Activated CD4-positive, alpha-beta T cell treated with anti-CD3 and anti-CD28 coated beads for 1 hour (primary cell): ENCODE measurements at places on chromosomes 11 and 22.

DNA sequence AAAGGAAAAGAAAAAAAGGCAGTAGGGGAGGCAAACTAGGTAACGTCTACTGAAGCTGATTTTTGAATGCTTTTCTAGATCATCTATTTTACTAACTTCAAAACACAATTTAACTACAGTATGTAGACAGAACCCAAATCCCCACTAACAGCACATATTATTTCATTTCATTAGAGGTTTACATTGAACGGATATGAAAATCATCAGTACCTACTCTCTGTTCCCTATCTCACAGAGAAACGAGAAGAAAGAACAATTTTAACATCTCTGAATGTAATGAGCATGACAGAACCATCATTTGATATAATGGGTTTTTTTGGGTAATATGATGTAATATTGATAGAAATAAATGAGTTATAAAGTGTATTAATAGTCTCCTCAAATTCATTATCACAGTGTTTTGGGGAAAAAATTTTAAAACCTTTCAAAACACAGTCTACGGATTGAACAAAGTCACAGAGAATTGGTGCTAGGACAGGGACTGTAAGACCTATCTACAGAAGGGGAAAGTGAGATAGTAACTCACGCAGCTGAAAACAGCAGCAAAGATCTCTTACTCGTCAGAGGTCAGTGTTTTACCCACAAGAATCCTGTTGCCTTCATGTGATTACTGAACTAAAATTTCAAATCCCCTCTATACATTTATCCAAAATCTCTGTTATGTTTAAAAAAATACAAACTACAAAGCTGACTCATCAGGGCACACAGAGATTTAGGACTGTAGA is 77.3 kb downstream of the ZBTB44 start:
- DNase-seq, result no peak

- no peak for DNase-seq
Observed at GRCh38 chr11:65945430-65945911, at the start of gene TSGA10IP. TSGA10IP (plus strand) TSS chr11:65945480; CDS start chr11:65945676, 196 bp downstream.

GRCh38 chr11:87284306-87284705 is 246.6 kb downstream of the TMEM135 start:
- DNase-seq, result no peak

DNA sequence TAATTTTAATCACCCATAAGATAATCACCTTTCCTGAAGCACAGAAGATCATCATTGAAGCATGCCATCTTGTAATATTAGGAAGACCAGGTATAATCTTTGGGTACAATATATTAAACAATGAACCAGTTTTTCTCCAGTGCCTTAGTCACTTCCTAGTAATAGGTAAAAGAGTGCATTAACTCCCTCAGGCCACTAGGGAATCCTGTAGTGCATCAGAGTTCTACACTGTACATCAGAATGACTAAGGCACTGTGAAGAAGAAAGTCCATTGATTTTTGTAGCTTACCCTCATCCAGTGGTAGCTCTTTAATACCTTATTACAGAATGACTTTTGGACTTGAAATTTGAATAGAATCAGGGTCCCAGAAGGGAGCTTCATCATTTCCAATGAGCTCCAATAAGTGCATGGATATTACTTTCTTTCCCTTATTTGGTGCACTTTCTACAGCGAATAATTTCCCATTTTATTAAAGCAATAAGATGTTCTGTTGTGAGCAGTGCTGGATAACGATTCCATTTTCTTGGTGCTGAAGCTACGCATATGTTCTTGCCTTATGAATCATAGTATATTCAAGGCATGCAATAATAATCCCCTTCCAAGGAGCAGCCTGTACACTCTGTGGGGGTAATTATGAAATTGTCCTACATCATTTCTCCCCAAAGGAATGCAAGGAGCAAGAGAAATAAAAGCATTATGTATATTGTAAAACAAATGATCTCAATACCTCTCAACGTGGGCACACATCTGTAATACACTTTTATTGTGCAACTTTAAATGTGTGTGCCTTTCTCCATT is 4.7 kb downstream of the C11orf87 start:
- no peak for DNase-seq

GRCh38 chr11:109037856-109038780 is 373.2 kb downstream of the DDX10 start:
- no peak for DNase-seq

GRCh38 chr11:1879342-1879940 is 12.3 kb downstream of the PRR33 start:
- no peak for DNase-seq

DNA sequence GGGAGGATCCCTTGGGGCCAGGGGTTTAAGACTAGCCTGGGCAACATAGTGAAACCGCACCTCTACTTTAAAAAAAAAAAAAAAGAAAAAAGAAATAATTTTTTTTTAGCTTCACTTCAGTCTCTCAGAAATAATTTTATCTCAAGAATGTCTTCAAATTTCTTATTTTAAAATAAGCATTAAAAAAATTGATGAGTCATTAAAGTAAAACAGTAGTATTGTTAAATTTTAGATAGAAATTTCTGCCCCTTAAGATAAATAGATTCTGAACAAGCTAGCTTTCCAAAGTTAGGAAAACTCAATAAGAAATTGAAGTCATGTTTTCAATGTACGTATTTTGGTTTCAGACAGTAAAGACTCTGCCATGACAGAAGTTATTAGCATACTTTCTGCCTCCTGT is 7.7 kb upstream of the PACS1 start:
- no peak for DNase-seq

GRCh38 chr11:64593156-64594105 is 2.4 kb downstream of the SLC22A12 start:
- DNase-seq, result no peak

DNA sequence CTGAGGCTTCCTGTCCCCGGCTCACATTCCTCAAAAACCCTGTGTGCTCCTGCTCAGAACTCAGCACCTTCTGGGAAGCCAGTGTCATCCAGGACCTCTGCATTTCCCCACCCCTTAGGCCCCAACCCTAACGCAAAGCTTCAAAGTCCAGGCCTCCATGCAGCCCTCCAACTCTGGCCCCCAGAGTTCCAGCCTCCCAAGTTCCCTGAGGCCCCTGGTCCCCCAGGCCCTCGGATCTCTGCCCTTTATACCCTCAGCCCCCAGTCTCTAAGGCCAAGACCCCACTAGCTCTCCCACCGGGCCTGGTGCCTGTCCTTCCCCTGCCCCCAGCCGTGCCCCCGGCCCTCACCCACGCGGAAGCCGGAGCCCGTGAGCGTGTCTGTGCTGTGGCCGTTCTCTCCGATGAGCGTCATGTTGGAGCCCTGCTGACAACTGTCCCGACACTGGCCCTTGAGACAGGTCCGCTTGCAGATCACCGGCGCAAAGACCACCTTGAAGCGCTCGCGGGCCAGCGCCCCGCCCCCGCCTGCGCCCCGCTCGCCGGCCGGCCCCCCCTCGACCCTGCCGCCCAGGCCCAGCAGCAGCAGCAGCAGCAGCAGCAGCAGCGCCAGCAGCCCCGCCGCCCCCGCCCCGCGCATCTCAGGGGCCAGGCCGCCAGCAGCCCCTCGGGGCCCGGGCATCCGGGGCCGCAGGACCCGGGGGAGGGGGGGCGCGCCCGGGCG is 718 bp downstream of the LTBP3 start:
- DNase-seq, result no peak

GRCh38 chr22:33018232-33018864 is 39.8 kb downstream of the SYN3 start:
- no peak for DNase-seq

GRCh38 chr11:83222499-83222898 is 29.0 kb downstream of the ANKRD42 start:
- DNase-seq, result no peak

DNA sequence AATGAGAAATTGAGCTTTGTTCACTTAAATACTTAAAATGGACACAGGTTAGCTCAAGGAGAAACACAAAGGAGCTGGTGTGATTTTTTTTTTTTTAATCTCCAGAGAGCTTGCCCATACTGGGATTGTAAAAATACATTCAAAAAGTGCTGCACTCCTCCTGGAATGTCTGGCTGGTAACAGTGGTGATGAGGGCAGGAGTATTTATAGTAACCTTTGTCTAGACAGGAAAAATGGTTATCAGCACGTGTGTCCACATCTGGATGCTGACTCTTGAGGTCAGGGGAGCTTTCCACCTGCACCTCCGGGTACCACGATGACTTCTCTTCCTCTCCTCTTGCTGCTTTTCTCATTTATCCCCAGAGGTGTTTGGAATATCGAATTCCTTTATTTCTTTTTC is 30.1 kb downstream of the EXT2 start:
- DNase-seq, result no peak

- peak; percentile 83 for DNase-seq
Observed at GRCh38 chr11:2428322-2428795, 16.0 kb downstream of the TRPM5 start.

GRCh38 chr11:15641271-15642045 is 526.7 kb downstream of the INSC start:
- DNase-seq, result no peak

DNA sequence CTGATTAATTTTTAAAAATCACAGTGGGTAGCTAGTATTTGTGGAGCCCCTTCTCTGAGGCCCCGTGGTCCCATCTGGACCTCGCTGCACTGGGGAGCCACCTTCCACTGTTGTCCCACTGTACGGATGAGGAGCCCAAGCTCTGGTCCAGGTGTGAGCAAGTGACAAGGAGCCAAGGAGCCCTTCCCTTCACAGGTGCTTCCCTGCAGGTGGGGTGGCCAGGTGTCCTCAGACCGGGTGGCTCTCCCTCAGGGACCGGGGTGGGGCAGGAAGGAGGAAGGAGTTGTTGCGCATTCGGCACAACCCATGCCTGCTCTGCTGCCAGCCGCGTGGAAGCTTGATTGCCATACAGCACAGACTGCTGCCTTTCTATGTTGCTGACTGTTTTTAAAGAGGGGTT is 10.4 kb upstream of the SEPTIN5 start:
- DNase-seq, result no peak

DNA sequence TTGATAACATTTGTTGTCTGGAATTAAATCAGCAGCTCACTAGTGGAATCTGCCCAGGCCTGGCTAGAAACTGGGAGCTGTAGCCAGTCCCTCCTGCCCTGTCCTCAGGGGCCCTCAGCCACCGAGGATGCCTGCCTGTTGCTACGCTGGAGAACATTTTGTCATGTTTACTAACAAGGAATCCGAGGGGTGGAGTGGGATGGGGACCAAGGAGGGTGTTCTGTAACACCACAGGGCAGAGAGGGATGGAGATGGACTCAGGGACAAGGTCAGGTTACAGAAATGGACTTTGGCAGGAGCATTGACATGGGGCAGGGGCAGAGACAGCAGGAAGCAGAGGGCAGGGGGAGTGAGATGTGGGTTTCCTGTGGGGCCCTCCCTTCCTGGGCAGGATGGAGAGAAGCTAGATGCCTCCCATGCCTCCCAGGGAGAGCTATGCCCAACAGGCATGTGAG is 45.8 kb upstream of the AMPD3 start:
- DNase-seq, result no peak

DNA sequence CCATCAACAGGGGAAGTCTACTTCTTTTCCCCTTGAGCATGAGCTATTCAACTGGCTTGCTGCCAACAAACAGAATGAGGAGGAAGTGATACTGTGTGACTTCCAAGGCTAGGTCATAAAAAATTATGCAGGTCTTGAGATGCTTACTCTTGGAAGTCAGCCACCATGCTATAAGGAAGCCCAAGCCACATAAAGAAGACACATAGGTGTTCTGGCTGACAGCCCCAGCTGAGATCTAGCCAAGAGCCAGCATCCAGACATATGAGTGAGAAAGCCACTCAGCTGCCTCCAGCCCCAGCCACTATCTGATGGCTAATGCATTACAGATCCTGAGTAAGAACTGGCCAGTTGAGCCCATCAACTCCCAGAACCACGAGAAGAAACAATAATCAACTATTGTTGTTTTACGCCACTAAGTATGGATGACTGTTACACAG is 31.0 kb upstream of the PPP2R1B start:
- no peak for DNase-seq

DNA sequence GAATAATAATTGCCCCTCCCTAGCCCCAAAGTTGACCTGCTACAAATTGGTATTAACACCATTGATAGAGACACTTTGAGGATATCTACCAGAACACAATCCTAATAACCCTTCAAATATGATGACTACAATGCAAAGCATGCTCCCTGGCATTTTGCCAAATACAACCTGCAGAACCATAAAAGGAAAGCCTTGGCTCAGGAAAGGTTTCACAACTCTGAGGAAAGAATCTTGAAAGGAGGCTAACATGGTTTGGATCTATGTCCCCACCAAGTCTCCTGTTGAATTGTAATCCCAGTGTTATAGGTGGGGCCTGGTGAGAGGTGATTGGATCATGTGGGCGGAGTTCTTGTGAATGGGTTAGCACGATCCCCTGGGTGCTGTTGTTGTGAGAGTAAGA is 140.4 kb upstream of the ARHGAP42 start:
- DNase-seq, result no peak

DNA sequence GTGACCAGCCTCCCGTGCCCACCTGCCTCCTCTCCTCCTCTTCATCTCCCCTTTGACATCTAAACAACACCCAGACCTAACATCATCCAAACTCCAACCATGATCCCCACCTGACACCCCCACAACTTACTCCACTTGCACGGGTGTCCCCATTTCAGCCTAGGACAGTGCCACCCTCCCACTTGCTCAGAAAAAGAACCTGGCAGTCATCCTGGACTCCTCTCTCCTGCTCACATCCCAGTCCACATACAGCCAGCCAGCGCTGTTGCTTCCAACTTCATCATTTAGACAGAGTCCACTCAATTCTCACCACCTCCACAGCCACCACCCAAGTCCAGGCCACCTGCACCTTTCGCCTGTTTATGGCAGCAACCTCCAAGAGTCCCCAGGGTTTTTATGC is 485.7 kb downstream of the MN1 start:
- DNase-seq, result no peak

DNA sequence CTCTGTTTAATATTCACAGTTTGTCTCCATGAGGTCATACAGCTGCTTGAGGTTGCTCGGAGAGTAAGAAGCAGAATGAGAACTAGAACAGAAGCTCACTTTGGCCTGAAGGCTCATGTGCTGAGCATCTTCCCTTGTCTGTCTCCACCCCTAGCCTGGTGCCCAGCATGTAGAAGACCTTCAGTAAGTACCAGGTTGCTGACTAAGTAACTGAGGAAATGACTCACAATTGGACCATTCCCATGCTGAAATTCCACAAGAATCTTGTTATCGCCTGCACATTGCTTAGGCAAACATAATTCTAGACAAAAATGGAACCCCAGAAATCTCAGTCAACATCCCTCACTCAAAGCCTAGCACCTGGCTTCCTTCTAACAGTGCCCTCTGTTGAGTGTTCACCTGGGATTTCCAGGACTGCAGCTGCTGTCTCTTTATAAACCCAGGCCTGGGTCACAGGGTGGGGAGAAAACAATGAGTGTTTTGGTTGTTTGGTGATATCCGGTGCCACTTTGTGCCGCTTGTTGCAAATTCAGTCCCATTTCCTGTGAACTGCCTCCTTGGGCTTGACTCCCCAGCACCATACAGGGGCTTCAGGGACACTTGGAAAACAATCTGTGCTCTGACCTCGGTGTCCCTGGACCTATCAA is 406.8 kb downstream of the ETS1 start:
- no peak for DNase-seq

DNA sequence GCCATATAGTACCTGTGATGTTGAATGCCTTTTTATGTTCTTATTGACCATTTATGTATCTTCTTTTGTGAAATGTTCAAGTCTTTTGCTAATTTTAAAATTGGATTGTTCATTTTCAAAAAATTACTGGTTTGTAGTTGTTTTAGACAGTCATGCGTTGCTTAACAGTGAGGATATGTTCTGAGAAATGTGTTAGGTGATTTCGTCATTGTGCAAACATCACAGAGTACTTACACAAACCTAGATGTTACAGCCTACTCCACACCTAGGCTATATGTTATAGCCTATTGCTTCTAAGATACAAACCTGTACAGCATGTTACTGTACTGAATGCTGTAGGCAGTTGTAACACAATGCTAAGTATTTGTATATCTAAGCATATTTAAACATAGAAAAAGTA is 32.5 kb downstream of the PDE3B start:
- DNase-seq, result no peak
